Stimulated activated CD4-positive, alpha-beta T cell treated with anti-CD3 and anti-CD28 coated beads, Interleukin-4, amount 100 ng/mL, for 48 hours (primary cell): ENCODE measurements at places on chromosomes 13 and 19.

- DNase-seq: peak; percentile 58
Observed at GRCh38 chr19:4524808-4525562, 6.7 kb upstream of the PLIN4 start.

DNA sequence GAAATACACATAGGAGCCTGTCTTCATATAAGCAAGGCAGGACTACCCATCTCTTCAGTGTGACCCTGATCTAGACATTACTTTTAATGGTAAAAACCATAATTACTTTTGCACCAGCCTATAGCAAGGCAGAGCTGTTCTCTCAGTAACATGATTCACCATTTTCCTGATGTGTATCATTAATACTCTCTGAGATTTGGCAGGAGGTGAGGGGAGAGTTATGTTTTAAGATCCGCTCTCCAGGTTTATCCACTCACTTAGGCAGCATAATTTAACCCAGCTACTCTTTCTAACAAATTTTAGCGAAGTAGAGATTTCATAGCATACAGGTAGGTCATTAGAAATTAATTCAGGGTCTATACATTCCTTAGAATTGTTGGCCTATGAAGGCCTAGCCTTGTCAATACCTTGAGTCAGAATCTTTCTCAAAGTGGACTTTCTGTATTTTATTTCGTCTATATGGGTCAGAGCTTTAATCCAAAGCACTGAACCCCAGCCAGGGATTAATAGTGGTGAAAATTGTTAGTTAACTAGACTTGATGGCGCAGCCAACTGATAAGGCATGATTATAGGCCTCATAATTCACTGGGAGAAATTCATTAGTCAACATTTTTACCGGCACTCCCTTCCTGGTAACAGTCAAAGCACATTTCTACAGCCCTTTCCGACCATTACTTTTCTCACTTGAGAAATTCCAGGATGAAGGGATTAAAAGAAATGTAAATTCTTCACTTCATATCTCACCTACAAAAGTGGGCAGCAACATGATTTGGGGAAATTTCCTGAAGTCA is 955.1 kb downstream of the DIAPH3 start:
- no peak for DNase-seq

DNA sequence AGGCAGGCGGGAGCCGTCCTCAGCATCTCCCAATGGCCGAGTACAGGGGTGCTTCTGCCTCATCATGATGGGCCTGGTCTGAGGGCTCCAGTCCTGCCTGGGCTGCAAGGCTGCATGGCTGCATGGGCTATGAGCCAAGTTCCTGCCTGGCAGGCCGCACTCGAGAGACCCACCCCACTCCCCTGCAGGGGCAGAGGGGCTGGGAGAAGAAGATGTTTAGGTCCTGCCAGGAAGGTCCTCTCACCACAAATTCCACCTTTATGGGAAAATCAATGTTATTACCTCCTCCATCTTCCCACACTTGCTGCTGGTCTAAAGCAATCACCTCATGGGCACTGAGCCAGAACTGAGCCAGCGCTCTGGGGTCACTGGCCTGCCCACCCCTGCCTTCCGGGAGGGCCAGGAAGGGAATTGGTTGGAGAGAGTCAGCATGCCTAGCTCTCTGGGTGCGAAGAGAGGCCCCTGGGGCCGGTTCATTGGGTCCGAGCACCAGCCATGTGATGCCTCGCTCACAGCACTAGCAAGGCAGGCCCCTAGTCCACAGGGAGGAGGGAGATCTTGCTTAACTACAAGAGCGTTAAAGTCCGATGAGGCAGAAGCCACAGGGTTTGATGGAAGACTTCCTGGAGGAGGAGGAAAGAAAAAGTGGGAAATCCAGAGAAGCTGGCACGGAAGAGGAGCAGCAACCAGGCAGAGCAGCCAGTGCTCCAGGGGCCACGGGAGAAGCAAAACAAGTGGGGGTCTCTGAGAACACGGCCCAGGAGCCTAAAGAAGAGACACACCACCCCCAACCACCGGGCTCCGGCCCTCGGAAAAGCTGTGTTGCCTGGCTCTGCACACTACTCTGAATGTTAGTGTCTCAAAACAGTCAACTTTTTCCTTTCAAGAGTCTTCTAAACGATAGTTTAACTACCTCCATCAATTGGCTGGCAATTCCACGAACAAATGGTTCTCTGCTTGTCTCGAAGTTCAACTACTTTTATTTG is 63.1 kb downstream of the CEBPG start:
- no peak for DNase-seq

DNA sequence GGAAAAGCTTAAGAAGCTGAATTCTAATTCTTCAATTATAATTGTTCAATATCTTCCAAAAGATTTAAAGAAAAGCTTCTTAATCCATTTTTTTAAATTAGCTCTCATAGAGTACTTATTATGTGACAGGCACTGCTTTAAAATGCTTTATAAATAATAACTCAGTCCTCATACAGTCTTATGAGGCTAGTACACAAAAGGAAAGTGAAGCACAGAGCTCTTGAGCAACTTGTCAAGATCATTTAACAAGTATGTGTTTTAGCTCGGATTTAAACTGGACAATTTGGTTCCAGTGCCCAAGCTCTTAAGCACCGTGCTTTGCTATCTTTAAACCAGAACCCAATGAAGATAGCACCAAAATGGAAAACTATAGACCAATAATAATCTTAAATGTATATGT is 106.1 kb downstream of the DHRS12 start:
- DNase-seq: no peak

DNA sequence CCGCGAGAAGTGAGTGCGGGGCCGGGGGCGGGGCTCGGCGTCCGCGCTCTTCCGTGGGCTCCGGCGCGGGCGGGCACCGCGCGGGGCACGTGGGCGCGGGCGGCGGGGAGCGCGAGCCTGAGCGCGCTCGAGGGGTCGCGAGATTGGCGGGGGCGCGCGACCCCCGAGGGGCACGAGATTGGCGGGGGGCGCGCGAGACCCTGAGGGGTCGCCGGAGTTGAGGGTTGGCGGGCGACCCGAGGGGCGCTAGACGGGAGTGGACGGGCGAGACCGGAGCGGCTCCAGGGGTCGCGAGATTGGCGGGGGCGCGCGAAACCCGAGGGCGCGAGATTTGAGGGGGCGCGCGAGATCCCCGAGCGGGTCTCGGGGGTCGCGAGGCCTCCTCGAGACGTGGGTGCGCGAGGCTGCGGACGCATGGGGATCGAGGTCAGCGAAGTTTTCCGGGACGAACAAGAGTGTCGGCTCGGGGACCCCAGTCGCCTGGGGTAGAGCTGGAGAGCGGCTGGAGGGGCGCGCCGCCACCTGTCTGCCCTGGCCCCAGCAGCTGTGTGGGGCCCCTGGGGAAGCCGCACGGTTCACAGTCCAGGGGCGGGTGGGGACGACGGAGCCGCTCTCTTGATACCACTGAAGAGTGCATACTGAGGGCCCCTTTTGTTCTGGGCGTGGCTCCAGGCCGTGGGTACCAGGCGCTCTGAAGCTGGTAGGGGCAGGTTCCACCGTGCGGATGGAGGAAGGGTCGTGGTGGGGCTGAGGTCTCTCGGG is 682 bp downstream of the SSBP4 start:
- DNase-seq: no peak

- DNase-seq: no peak
Observed at GRCh38 chr19:29953352-29954247, 11.6 kb downstream of the URI1 start.

DNA sequence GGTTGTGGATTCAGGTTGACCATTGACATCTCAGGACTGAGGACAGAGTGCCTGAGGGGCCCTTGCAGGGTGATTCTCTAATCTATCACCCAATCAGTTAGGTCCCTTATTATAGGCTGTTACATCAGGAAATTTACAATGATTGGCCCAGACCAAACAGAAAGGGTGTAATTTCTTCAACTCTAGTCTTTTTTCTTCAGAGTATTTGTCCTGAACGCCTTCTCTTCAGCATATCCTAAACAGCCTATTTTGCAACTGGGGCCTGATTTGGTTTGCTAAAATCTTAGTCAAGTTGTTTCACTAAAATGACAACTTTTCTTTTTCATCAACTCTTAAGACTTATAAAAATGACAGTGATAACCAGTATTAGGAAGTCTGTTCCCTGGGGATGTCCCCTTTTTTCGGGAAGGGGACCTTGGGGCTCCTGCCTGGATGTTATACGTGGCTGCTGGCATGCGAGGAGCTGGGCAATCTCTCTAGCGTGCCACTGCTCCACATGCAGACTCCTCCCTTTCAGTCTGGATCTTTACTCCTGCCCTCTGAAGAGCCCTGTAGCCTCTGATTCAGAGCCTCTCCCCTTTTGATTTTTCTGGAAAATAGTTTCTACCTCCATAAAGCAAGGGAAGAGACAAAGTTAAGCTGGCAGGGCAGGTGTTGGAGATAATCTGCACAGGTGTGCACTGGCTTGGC is 19.6 kb upstream of the GTF2F2 start:
- DNase-seq: no peak
